ENCODE measurements at places on chromosomes 11 and 22.

GRCh38 chr11:84558085-84558905 is 1068.8 kb downstream of the DLG2 start:
- peak; percentile 15 for DNase-seq

DNA sequence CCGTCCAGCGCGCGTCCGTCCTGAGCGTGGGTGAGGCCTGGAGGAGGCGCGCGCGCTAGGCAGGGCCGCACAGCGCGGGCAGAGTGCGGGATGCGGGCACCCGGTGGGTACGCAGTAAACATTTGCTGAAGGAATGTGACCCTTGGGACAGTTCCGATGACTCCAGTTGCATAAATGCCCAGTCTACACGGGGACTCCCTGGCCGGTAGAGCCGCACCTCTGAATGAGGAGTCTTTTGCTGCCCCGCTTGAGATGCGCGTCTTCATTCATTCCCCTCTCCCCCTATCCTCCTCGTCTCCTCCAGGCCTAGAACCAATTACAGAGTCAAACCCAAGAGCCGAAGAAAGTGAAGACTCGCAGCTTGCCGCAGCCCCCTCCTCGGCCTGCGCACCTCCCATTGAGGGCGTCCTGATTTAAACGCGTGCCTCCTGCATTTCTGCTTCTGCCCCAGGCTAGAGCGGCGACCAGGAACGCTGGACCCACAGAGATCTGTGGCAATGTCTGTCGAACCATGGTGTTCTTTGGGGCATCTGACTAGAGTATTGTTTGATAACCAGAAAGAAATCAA is 729 bp upstream of the CHKB start:
- DNase-seq: no peak

DNA sequence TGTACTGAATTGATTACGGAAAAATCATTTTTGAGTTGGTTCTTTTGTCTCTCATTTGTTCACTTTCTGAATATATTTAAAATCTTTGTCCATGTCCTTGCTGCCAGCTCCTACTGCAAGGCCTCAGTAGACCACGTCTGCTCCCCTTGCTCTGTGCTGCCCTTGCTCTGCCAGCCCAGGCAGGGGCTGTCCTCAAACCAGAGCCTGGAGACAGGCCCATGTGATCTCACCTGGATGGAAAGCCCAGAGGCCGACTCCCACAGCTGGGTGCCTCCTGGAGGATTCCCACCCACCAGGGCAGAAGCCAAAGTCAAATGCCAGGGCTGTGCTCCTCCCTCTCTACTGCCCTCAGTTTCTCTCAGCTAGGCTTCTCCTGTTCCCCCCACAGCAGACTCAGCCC is 141.8 kb downstream of the NTM start:
- no peak for DNase-seq

DNA sequence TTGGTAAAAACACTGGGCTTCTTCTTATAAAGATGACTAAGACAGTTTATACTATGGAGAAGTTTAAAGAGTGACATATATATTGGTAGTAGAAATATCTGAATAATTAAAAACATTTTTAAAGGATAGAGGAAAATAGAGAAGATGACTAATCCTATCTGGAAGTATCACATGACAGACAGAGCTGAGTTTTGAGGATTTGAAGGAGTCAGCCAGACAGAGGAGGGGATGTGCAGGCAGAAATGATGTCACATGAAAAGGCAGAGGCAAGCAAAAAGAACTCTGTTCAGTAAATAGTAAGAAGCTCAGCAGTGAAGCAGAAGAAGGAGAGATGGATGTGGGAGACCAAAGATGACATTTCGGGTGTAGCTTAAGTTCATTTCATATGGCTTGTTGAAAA is 1.6 kb downstream of the OR10A2 start:
- no peak for DNase-seq

DNA sequence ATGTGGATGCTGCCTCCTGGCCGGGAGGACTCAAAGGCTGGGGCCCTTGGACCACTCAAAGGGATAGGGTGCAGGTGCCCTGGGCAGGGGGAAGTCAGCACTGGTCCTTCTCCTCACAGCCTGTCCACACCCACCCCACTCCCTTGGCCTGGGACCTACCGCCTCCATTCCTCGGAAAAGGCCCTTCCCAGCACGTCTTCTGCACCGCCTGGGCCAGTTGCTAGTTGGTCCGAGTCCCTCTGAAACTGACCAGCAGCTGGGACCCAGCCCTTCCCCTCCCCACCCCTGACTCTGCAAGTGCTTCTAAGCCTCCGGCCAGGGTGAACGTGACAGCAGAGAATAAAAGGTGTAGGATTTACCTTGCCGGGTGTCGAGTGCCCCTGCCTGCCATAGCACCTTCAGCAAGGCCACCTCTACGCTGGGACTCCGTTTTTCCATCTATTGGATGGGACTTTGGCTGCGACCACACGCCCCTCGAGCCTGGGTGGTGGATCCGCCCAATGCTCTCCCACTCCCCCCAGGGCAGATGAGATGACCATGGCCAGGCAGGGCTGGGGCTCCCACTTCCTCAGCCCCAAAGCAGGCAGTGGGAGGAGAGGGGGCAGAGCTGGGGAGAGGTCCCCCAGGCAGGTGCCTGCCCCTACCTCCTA is 37.3 kb downstream of the OSBPL5 start:
- no peak for DNase-seq

DNA sequence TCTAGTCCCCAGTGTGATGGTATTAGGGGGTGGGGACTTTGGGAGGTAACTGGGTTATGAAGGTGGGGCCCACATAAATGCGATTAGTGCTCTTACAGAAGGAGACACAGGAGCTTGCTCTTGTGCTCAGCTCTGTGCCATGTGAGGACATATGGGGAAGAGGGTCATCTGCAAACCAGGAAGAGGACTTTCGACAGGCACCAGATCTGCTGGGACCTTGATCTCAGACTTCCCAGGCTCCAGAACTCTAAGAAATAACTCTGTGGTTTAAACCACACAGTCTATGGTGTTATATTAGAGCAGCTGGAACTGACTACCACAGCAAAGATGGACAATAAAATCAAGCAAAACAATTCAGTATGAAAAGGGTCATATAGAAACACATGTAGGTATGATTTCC is 26.7 kb downstream of the NNMT start:
- no peak for DNase-seq

DNA sequence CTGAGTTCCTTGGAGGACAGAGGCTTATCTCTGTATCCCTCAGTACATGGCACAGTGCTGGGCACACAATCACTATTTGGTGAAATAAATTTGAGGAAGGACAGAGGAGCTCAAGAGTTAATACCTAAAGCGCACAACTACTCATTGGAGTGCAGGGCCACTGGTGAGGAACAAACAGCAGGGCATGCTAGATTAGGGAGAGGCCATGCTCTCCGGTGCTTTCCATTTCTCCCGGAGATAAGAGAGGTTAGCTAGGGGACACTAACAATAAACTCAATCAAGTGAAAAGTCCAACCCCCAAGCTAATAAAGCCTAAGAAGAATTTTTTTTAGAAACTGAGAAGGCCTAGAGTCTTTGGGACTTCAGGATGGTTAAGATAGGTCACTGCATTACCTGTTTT is 29.1 kb downstream of the NFRKB start:
- no peak for DNase-seq

DNA sequence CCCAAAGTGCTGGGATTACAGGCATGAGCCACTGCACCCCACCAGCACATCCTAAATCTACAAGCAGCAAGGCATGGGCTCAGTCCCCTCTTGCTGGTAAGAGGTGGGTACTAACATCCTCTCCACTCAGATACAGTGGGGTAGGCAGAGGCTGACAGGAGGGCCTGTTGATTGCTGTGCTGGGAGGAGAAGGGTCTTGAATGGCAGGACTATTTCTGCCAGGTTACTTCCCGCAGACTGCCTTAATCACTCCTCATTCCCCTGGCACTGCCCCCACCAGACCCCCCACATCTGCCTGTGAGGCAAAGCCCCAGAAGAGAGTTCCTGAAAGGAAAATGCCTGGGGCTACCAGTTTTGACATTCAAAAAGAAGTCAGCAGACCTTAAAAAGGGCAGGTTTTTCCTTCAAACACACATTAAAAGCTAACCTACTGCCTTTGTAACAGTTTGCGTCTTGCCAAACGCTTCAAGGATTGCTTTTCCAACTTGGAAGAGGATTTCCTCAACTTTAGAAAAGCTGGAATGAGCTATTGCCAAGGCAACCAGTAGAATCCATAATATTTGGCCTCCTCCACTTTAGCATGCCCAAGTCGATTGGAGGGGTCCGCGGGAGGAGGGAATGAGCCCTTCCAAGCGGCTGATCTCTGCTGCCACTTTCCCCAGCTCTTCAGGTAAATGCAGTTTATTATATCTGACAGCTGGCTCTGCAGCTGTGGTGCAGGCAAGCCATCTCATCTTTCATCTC is 62.0 kb downstream of the FDX1 start:
- no peak for DNase-seq

GRCh38 chr11:57568330-57568766 is 876 bp upstream of the UBE2L6 start:
- DNase-seq: no peak

DNA sequence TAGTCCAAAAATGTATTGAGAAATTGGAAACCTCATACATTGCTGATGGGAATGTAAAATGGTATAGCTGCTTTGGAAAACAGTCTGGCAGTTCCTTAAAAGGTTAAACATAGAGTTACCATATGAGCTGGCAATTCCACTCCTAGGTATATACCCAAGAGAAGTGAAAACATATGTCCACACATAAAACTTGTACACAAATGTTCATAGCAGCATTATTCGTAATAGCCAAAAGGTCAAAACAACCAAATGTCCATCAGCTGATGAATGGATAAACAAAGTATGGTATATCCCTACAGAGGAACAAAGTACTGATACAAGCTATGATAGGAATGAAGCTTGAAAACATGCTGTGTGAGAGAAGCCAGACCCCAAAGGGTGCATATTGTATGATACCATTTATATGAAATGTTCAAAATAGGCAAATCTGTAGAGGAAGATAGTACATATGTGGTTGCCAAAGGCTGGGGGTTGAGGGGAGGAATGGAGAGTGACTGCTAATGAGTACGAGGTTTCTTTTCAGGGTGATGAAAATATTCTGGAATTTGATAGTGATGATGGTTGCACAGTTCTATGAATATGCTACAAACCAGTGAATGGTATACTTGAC is 85.8 kb downstream of the ZBTB16 start:
- no peak for DNase-seq

DNA sequence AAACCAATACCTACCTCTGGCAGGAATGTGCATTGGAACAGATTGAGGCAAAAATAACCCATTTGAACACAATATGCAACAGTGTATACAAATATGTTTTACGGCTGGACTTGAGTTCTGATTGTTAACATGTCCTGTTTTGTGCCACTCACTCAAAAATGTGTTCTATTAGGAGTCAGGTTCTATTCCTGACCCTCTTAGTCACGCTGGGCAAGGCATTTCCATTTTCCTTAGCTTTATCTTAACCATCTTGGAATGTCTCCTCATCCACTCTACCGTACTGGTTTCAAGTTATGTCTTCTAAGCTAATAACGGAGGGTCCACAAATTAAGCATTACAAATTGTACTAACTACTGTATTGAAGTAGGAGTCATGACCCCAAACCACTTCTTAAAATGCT is 78.6 kb downstream of the MAML2 start:
- DNase-seq: no peak
